ENCODE measurements at places on chromosomes 4 and X. TPM values are rescaled to one million over a fixed set of nuclear protein-coding genes. Genes with fewer than 3 reads are reported as not detected.

PAGE2B gene
- not detected for total RNA-seq

EXOC1L gene
- total RNA-seq, result not detected

CTAG1A gene
- total RNA-seq, result not detected

POU4F2 gene
- total RNA-seq, result not detected

NLGN3 gene
- 0.26 TPM for total RNA-seq

All from smooth muscle cell of the pulmonary artery (primary cell).